Activated naive CD4-positive, alpha-beta T cell treated with anti-CD3 and anti-CD28 coated beads, Interleukin-2, amount 10 ng/mL, durations not matched to agents 7 days and 5 days (primary cell): ENCODE measurements at places on chromosomes 11 and 22.

GRCh38 chr22:26360169-26360885 is 68.7 kb upstream of the ASPHD2 start:
- DNase-seq = peak; percentile 77

DNA sequence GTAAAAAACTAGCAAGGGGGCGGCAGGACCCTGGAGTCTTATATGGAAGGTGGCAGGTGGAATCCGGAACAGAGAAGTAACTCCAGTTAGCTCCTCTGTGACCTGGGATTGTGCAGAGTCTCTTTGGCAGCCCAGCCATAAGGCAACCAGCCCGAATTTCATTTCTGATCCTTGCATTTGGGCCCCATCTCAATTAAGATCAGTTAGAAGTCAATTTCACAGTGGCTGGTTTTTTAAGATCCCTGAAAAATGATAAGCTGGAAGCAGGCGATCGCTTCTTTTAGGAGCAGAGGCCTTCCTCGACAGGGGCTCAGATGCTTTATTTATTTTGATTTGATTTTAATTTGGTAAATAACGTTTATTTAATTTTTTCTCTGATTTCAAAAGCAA is 199.0 kb downstream of the TENM4 start:
- DNase-seq = no peak

DNA sequence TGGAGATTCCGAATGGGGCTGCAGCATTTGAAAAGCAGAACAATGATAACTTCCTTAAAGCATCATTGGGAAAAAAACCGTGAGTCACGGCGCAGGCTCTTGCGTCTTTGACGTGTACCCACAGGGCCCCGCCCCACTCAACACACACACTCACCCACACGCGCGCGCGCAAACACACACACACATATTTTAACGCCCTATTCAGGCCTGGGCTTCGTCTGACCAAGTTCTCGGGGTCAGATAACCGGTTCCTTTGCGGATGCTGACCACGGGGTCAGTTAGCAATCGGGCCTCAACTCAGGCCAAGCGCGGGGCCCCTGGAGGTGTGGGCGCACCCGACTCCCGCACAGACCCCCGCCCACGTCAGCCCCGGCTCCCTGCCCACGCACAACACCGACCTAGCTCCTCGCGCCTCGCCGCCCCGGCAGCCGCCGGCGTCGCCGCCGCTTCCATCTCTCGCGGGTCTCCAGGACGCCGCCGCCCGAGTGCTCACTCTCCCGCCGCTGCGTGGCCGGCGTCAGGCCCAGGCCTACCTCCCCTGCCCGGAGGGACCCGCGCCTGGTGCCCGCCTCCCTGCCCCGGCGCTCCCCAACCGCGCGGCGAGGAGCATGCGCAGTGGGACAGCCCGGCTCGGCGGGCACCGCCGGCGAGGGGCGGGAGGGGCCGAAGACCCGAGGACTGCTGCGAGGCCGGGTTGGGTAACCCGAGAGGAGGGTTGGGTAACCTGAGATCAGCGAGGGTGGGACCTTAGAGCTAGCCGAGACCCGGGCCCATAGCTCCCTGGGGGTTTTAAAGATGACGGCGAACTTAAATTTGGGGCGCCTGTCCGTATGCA is at the start of gene SLC36A4:
Gene SLC36A4 (minus strand): TSS at position 612 of the 835 bp plus-strand sequence. CDS start 159 bp downstream, at position 453.
- peak; percentile 90 for DNase-seq

GRCh38 chr11:35135222-35135621 is 3.7 kb upstream of the CD44 start:
- no peak for DNase-seq

DNA sequence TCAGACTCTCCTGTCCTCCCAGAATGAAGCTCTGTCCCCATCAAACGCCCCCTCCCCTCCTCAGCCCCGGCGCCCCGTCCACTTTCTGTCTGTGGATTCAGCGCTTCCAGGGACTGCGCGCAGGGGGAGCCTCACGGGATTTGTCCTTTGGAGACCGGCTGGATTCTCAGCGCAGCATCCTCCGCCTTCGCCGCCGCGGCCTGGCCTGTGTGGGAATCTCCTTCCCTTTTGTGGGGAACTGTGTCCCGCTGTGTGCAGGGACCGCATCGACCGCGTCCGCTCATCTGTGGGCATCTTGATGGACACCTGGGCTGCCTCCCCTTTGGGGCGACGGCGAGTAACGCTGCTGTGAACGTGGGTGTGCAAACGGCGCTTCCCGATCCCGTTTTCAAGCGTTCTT is 1.1 kb upstream of the SCT start:
- no peak for DNase-seq

DNA sequence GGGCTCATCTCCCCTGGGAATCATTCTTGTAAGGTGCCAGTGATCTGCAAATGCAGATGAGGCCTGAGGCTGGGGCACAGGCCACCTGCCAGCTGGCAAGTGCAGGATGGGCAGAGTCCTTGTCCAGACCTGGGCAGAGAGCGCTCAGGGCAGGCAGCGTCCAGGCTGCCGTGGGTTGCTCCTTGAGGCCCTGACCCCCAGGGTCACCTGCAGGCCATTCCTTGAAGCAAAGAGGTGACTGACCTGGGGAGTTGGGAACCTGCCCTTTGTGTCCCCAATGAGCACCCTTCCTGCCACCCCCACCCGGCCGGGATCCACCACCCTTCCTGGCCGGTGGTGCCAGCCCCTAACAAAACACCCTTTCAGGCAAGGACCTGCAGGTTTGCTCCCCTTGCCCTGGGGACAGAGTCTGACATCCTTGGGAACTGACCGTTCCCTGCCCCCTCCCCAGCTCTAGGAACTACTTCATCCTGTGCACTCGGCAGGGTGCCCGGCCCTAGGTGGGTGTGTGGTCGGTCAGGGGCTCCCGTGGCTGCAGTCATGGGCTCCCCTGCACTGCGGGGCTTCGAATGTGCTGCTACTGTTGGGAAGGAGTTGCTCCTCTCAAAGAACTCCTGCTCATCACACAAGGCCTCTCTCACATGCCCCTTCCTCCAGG is 28.3 kb downstream of the DUSP8 start:
- no peak for DNase-seq

DNA sequence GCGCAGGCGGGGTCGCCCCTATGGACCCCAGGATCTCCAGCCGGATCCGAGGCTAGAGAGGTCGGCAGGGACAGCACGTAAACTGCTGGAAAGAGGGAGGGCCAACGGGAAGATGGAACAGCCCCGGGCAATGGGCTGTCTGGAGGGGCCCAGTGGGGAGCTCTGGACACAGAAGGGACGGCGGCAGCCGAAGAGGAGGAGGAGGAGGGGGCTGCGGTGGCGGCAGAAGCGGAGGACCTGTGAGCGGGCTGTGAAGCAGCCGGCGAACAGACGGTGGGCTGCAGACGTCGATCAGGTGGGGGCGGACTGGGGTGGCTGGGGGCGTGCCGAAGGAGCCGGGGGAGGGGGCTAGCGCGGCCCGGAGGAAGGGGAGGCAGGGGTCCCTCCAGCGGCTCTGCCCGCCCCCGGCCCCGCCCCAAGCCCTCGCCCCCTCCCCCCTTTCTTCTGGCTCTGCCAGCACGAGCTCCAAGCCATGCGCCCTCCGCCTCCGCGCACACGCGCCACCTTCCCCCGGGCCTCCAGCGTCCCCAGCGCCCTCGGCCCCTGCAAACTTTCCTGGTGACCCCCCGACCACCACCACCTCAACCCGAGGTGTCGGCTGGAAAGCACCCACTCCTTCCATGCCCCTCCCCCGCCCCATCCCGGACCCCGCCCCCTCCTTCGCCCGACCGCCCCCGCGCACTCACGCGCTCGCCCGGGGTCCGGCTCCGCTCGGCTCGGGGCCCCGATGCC is 432 bp downstream of the TNKS1BP1 start:
- DNase-seq = no peak

DNA sequence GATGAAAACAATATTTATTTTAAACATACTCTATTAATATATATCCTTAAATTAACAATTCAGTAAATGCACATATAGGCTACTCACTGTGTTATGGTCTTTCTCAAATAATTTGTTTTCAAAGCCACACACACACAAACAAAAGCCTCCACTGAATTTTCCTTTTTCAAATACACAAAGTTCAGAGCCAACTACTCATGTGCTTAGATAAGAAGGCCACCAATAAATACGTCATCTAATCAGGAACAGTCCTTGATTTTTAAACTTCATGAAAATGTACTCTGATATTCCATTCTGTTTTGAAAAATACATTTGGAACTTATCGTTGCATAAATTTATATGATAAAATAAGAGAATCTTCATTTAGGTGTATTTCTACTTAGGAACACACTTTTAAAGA is 26.0 kb downstream of the KBTBD3 start:
- no peak for DNase-seq

DNA sequence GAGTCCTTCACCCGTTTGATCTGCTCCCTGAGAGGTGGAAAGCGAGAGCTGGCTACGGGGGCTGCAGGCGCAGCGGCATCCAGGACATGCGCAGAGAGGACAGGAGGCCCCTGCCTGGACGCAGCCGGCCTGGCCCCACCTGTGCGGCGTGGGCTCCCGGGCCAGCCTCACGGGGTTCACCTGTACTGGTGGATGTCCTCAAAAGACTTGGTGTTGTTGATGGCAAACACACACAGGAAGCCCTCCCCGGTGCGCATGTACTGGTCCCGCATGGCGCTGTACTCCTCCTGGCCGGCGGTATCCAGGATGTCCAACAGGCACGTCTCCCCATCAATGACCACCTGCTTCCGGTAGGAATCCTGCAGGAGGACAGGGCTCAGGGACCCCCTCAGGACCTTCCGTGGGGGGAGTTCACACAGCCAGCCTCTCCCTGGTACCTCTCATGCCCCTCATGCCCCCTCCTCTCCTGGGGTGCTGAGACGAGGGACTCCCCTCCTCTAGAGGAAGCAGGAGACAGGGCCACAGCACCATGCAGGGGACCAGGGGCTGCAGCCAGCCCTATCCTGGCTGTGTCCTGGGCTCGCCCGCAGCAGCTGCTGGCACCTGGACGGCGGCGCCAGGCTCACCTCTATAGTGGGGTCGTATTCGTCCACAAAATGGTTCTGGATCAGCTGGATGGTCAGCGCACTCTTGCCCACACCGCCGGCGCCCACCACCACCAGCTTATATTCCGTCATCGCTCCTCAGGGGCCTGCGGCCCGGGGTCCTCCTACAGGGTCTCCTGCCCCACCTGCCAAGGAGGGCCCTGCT is 1.6 kb downstream of the HRAS start:
- DNase-seq = peak; percentile 17

GRCh38 chr22:46851311-46851710 is 88.9 kb downstream of the TBC1D22A start:
- DNase-seq = no peak

DNA sequence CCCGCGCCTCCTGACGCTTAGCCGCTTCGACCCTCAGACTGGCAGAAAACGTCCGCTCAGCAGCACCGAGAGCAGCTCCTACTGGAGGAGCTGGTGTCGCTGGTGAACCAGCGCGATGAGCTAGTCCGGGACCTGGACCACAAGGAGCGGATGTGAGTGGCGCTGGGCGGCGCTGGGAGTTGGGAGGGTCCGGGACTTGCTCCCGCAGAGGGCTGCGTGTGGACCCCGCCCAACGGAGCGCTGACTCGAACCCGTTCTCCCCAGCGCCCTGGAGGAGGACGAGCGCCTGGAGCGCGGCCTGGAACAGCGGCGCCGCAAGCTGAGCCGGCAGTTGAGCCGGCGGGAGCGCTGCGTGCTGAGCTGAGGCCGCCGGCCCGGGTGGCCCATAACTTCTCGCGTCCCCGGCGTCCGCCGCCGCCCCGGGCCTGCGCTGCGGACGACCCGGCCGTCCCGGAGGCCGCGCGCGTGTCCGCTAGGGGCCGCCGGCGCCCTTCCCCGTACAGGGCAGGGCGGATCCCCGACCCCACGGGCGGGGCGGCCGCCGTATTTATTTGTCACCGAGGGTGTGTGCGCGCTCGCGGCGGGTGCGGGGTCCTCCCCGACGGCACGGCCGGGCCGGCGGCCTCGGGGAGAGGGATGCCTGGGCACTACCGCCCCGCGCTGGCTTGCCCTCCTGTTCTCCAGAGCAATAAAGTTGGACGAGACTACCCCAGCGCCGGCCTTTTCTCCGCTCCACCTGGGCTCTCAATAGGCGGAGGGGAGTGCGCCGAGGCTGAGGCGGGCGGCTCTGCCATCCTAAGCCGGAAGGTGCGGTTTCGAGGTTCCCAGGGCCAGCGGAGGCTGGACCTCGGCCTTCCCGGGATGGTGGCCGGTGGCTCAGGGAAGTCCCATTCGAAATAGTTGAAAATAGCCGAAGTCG is 3.4 kb downstream of the KCNK7 start:
- DNase-seq = no peak

GRCh38 chr22:49789289-49790141 is 38.2 kb downstream of the BRD1 start:
- peak; percentile 65 for DNase-seq

- DNase-seq = no peak
Observed at GRCh38 chr11:69443968-69444364, 37.5 kb upstream of the LINC01488 start.

DNA sequence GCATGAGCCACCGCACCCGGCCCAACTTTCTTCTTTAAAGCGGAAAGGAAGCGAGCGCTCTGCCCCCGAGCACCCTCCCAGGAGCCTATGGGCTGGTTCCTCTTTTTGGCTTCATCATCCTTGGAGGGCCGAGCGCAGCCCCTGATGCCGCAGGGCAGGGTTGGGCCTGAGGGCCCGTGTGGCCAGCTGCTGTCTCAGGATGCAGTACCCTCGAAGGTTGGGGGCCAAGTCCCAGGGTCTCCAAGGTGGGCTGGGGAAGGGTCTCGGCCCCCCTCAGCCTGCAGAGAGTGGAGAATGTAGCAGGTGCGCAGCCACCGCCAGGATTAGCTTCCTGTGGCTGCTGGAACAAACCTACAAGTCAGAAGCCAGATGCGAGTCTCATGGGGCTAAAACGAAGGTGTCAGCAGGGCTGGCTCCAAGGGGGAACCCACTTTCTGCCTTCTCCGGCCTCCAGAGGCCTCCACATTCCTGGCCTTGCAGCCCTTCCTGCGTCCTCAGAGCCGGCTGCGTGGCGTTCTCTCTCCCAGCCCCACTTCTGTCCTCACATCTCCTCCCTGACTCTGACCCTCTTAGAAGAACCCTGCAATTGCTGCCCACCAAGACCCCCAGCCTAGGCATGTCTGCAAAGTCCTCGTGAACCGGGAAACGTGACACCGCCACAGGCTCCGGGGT is 2.9 kb downstream of the PANX2 start:
- no peak for DNase-seq

- peak; percentile 48 for DNase-seq
Observed at GRCh38 chr11:65496304-65497140, 2.3 kb upstream of the MALAT1 start.

- DNase-seq = no peak
Observed at GRCh38 chr11:95363164-95363563, 132.2 kb upstream of the SESN3 start.
